GM19239 (cell line): ENCODE measurements at places on chromosomes 6 and 20.

- no peak for DNase-seq
Measured at GRCh38 chr6:94227741-94228140, 808.4 kb upstream of the EPHA7 start.

DNA sequence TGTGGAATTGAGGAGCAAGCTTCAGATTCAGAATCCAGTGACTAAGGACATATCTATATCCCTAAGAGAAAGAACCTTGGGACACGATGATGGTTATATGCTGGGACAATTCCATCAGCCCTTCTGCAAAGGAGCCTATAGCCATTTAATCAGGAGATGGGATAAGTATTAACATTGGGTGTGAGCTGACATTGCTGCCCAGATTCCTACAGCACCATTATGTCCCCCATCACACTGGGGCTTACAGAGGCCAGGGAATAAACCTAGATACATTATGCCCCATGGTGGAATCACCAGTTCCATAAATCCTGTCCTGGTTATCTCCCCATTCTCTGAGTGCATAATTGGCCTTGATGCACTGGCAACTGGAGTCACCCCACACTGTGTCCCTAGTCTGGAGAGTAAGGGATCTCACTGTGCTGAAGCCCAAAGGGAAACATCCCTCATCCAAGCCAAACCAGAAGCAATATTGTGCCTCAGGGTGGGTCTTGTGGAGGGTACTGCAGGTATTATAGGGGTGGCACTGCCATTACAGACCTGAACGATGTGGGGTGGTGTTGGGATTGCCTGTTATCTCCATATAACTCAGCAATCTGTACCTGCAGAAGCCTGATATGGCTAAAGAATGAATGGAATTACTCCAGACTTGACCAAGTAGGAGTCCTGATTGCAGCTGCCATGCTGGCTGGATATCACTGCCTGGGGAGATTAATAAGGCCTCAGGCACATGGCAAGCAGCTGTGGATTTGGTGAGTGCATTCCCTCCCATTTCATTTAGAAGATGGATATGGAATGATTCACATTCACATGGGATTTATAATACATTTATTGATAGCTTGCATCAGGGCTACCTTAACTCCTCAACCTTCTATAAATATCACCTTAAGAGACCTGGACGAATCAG, 5.0 kb downstream of the HLA-A start:
- no peak for DNase-seq

- no peak for DNase-seq
Measured at GRCh38 chr6:34414999-34415858, 10.6 kb downstream of the RPS10 start.

DNA sequence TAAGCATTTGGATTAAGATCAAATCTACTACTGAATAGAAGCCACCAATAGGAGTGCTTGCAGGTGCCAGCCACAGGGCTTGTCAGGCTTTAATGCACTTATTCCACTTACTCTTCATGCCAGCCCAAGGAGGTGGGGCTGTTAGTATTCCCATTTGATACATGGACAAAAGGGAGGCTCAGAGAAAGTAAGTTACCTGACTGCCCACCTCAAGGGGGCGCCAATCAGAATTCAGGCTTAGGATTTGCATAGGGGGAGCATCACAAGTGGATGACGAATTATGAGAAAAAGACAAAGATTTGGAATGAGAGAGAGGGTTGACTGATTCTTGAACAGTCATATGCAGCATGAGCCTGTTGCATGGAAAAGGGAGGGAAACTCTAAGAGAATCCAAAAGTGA, 188.4 kb upstream of the TSHZ2 start:
- no peak for DNase-seq

DNA sequence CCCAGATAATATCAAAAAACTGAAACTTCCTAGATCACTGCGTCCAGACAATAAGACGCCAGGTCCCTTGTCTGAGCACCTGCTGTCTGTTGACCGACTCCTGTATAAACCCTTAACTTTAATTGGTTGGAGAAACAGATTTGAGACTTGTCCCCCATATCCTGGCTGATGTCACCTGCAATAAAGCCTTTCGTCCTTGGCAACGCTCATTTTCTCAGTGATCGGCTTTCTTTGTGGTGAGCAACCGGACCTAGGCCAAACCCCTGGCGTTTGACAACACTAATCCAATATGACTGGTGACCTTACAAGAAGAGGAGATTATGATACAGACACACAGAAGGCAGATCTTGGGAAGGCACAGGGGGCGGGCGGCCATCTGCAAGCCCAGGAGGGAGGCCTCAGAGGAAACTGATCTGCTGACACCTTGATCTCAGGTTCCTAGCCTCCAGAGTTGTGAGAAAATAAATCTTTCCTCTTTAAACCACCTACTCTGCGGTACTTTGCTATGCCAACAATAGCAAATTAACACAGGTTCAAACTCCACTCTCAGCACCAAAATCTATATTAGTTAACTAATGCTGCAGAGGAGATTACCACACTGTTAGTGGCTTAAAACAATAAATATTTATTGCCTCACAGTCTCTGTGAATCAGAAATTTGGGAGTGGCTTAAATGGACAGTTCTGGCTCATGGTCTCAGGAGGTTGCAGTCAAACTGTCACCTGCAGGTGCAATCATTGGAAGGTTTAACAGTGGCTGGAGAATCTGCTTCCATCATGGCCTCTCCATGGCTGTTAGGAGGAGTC, 178.7 kb downstream of the OTOR start:
- DNase-seq, result no peak

- no peak for DNase-seq
Measured at GRCh38 chr6:16477367-16478149, 239.2 kb downstream of the GMPR start.

DNA sequence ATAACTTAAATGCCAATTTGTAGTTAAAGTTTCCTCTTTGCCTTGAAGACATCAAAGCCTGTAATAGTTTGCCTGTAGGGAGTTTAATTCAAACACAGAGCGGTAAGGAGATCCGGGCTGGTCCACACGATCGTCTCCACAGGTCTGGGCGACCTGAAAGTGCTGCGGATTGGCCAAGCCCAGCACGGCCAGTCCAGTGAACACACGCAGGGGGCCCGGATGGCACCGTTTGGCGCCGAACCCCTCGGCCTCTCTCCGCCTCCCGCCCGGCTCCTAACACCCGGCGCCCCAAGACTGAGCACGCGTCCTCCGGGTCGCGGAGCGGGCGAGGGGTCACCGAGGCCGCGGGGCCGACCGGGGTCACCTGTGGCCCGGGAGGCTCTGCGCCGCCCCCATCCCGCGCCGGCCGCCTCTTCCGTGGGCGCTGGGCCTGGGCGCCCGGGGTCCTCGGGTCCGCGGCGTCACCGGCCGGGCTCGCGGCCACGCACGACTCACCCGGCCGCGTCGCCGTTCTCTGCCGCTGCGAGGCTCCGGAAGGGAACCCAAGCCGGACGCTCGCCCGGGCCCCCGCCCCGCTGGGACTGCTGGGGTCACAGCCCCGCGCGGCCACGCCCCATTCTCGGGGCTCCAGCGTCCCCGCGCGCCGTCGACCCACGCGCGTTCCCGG, 481 bp downstream of the SERPINB6 start:
- DNase-seq, result no peak

GRCh38 chr6:118277631-118278030, 270.5 kb upstream of the PLN start:
- no peak for DNase-seq

GRCh38 chr20:53098621-53099020, 126.5 kb downstream of the TSHZ2 start:
- no peak for DNase-seq

DNA sequence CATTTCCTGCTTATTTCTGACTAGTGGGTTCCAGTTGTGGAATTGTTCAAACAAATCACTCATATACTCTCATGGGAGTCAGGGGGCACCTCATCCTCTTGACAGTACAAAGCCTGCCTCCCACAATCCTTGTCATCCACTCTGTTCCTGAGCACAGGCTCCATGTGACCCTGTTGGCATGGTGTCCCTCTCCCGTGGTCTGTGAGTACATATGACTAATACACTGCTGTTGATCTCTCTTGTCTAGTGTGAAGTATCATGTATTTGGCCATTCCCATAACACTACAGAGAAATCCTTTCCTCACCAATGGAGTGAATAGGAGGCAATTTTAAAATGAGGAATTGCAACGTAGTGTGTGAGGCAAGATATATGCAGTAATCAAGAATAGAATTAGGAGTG, 185.3 kb downstream of the OGFRL1 start:
- DNase-seq, result no peak

GRCh38 chr6:118761645-118762044, 110.3 kb upstream of the CEP85L start:
- DNase-seq, result no peak

- DNase-seq, result no peak
Measured at GRCh38 chr20:23132930-23133559, 46.9 kb upstream of the CD93 start.

- DNase-seq, result no peak
Measured at GRCh38 chr6:156423075-156423474, 354.1 kb upstream of the ARID1B start.

DNA sequence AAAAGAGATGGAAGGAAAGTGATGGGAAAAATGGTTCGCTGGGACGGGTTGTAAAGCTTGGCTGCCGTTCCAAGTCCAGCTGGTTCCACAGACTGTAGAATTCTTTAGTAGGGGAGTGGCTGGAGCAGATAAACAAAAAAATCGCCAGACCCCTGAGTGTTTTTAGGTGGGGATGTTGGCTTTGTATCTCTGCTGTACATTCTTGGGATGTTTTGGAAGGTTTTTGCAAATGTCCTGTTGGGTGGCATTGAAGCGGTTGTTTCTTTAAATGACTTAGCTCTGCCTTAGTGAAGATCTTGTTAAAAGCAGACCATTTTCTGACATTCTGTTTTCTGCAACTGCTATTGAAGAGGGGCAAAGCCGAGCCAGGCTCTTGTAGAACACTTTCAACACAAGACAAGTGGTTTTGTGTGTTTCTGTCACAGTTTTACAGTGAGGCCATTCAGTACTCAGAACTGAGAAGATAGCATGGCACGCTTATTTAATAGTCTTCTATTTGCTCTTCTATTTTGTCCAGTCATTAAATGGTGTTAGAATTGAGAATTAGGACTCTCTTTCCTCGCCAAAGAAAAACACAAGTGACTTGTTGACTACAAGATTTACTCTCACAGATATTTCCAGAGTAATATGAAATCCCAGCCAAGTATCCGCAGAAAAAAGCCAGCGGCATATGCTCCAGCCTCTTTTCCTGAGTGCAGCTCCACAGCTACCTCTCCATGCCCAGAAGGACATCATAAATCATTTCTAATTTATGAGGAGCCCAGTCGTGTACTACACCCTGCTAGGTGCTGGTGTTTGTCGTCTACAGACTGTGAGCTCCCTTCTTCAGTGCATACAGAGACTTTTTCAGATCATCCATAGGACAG, 65.8 kb downstream of the PHACTR2 start:
- no peak for DNase-seq

GRCh38 chr6:87682310-87682709, 19.7 kb downstream of the AKIRIN2 start:
- DNase-seq, result no peak

DNA sequence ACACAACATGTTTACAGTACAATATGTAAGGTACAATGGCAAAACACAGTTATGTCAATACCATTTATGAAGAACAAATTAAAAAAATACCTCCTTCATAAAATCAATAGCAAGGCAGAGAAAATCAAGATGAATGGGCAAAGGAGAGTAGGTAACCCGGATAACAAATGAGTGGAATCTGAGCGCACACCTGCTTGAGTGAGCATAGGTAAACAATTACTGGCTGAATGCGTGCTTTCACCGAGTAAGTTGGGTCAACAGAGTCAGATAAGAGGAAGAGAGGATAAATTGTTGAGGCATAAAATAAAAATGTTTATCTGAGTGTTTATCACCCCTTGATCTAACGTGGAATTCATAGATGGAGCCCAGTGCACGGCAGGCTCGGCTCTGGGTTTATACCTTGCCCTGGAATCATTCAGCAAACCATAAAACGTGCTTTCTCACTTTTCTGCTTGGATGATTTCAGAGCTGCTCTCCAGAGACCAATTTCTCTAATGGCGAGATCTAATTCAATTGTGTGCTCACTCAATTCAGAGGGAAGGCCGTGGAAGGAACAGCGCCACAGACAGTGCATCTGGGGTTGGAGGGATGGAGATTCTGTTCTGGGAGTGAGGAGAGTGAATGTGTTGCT, 224.8 kb upstream of the MAP3K7 start:
- no peak for DNase-seq

DNA sequence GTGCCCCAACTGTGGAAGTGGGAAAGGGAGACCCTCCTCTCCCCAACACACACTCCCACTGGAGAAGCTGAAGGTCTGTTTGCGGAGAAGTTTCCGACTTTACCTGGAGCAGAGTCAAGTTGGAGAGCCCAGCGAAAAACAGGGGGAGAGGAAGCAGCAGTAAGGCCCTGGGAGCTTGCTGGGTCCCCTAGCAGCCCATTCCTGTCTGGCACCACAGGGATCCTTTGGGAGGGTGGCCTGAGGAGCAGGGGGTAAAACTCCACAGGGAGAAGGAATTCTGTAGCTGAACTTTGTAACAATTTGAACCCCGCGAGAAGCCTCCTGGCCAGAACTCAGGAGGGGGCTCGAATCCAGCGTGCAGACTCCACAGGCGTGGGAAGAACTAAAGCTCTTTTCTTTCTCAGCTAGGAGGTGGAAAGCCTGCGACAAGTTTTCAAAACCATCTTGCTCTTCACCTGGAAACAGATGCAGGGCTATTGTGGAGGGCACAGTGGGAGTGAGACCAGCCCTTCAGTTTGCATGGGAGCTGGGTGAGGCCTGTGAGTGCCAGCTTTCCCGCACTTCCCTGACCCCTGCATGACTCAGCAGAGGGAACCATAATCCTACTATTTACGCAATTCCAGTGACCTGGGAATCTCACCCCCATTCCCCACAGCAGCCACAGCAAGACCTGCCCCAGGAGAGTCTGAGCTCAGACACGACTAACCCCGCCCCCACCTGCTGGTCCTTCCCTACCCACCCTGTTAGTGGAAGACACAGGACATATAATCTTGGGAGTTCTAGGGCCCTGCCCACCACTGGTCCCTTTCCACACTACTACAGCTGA, 25.8 kb downstream of the SERPINB9 start:
- no peak for DNase-seq

- DNase-seq, result no peak
Measured at GRCh38 chr6:93418033-93418407, 1.3 kb downstream of the EPHA7 start.

GRCh38 chr20:47559141-47559540, 57.5 kb downstream of the NCOA3 start:
- DNase-seq, result no peak

DNA sequence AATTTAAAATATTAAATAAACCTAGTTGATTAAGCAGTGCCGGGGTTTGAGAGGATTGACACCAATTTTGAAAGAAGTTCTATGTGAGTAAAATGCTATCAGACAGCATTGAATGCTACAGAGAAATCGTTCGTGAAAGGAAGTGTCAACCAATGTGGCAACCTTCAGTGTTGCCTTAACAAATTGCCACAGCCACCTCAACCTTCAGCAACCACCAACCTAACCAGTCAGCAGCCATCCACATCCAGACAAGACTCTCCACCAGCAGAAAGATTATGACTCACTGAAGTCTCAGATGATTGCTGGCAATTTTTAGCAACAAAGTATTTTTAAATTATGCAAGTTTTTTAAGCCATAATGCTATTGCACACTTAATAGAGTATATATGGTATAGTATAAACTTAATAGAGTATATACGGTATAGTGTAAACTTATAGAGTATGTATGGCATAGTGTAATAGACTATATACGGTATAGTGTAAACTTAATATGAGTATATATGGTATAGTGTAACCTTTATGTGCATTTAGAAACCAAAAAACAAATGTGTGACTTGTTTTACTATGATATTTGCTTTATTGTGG, 65.3 kb upstream of the ID4 start:
- no peak for DNase-seq
